ENCODE measurements at places on chromosomes 4 and X. TPM values are rescaled to one million over a fixed set of nuclear protein-coding genes. Genes with fewer than 3 reads are reported as not detected.

DNA sequence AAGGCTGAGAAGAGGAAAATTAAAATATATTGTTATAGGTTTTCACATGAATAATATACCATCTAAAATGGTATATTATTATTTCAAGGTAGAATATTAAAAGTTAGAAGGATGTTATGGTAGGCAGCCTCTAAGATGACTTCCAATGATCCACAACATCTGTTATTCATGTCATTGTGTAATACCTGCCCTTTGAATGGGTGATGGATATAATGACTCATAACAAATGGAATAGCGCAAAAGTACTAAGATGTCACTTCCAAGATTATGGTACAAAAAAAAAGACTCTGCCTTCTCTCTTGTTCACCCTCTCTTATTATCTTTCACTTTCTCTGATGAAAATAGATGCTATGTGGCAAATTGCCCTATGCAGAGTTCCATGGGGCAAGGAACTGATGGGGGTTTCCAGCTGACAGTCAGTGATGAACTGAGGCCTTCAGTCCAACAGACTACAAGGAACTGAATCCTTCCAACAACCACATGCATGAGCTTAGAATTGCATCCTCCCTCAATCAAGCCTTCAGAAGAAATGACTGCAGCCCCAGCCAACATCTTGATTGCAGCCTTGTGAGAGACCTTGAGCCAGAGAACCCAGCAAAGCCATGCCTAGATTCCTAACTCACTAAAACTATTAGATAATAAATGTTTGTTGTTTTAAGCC lies 57.7 kb downstream of the HS6ST2 start:
- DNase-seq, result no peak

DNA sequence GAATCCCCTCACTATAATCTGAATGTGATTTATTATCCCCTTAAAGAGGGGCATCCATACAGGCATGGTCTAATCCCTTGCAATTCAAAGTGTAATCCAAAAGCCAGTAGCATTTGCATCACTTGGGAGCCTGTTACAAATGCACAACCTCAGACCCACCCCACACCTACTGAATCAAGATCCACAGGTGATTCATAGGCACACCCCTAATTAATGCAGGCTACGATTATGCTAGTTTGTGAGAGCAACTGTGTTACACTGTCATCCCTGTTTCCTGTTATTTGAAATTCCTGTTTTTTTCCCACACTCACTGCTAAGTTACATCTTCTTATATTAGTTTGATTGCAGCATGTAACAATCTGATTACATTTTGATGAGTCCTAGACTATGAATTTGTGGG lies 120.0 kb downstream of the RAB28 start:
- DNase-seq, result no peak

Gene POU3F4
- not detected for polyA plus RNA-seq

Gene TRMT2B
- polyA plus RNA-seq, result 10.4 TPM

Gene GABRG1
- polyA plus RNA-seq, result not detected

Gene GAGE12F
- polyA plus RNA-seq, result not detected

Gene TENM3
- 0.14 TPM for polyA plus RNA-seq

GRCh38 chr4:4690854-4691253 lies 149.0 kb upstream of the STX18 start:
- DNase-seq, result no peak

Gene FAM133A
- polyA plus RNA-seq, result not detected

GRCh38 chr4:183906739-183907651 lies 1.9 kb downstream of the STOX2 start:
- peak; percentile 32 for DNase-seq

- no peak for DNase-seq
Measured at GRCh38 chr4:184280137-184280536, 62.5 kb upstream of the ENPP6 start.

DNA sequence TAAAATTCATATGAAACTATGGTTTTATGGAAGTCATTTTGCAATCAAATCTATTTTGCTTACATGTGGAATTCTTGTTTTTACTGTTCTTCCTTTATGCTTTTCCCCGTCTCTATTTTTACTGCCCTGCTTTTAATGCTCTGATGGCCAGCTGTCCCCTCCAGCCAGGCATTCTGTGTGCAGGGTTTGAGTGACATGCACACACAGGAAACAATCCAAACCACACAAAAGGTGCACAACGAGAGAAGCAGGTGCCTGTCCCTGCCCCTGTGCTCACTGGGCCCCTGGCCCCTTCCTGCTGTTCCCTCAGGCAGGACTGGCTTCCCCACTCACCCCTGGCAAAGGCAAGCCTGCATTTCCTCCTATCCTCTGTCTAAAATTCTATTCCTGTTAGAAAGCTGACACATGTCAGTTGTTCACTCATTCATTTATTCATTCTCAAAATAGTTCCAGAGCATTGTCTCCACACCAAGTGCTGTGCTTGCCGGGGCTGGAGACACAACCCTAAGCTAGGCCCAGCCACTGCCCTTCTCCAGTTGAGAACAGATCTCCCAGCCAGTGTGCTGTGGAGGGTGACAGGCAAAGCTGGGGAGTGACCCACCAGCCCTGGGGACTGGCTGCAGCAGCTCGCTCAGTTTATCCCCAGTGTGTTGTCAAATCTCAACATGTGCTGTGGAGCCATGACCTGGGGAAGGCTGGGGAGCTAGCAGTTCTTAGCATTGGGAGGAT lies 346.3 kb downstream of the FBXW7 start:
- DNase-seq, result no peak

Data from lung (tissue), 17 donors.